ENCODE measurements at places on chromosomes 3 and 15.

GRCh38 chr3:39121621-39122020, 14.1 kb downstream of the TTC21A start:
- no peak for DNase-seq

- DNase-seq = no peak
Observed at GRCh38 chr15:40082195-40082883, 26.3 kb downstream of the BMF start.

GRCh38 chr15:42203891-42204290, 4.2 kb downstream of the VPS39 start:
- no peak for DNase-seq

- DNase-seq = no peak
Observed at GRCh38 chr15:74235962-74236361, at the start of gene CCDC33. Gene CCDC33, plus strand, starts transcription at chr15:74236326. Its CDS starts 394 bp downstream, at chr15:74236720.

GRCh38 chr15:33145447-33145846, 49.1 kb downstream of the FMN1 start:
- no peak for DNase-seq

GRCh38 chr3:30754426-30754825, 140.0 kb downstream of the GADL1 start:
- no peak for DNase-seq

DNA sequence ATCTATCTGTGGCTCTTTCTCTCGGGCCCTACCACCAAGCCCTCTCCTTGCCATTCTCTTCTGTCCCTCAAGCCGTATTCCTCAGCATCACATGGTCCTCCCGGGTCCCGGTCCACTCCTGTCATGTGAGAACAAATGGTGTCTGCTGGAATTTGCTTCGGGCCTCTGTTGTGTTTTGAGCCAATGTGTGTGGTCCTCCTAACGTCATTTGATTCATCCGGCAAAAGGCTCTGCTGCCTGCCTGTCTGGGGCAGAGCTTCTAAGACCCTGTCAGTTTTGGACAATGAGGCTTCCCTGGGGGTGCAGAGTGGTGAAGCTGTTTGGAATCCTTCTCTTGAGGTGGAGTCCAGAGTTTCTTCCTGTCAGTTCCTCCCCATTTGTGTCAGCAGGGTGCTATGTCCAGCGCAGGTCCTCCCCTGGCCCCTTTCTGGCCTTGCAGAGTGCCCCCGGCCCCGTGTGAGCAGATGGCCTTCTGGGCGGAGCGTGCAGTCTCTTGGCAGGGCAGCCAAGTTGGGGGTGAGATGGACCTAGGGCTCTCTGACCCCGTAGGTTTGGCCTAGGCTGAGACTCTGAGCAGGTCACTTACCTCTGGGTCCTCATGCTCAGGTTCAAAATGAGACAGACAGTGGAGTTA, 93.6 kb downstream of the APBA2 start:
- no peak for DNase-seq

GRCh38 chr3:98021830-98022560, 13.1 kb downstream of the GABRR3 start:
- no peak for DNase-seq

GRCh38 chr3:66986406-66986805, 11.7 kb upstream of the KBTBD8 start:
- no peak for DNase-seq

- DNase-seq = no peak
Observed at GRCh38 chr15:99365242-99365641, 114.0 kb downstream of the LRRC28 start.

DNA sequence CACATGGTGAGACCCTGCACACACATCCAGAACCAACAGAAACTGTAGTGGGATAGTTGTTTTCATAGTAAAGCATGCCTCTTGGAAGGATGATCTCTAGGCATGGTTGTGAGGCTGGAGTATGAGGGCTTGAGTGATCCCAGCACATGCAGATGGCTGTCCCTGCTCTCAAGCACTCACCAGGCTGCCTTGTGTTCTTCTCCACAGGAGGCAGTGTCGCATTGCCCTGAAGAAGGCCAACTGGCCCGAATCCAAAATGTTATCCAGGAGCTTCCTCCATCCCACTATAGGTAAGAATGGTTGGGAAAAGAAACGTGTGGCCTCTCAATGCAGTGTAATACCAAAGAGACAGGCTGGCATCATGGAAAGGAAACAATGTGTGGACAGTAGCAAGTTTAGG, 82.7 kb downstream of the TMEM39A start:
- no peak for DNase-seq

DNA sequence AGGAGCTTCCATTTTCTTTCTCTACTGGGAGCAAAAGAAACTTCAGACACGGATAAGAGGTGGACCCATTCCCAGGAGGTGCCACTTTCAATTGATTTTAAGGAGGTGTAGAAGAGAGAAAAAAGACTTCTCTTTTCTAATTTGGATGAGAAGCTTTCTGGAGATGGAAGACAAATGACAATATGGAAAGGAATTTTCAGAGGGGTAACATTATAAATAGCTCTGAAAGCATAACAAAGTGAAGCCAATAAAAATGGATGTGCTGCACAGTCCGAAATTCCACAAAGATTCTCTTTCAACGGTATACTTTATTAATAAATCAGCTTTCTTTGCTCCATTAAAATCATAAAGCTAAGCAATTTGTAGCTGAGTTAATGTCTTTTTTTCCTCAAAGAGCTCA, 607.2 kb upstream of the MDFIC2 start:
- no peak for DNase-seq

- DNase-seq = no peak
Observed at GRCh38 chr3:108036984-108037741, 53.7 kb downstream of the CD47 start.

DNA sequence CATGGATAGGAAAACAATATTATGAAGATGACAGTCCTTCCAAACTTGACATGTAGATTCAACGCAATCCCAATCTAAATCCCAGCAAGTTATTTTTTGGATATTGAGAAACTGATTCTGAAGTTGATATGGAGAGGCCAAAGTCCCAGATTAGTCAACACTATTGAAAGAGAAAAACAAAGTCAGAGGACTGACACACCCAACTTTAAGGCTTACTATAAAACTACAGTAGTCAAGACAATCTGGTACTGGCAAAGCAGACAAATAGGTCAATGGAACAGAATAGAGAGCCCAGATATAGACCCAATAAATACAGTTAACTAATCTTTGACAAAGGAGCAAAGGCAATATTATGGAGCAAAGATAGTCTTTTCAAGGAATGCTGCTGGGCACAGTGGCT, 119.2 kb upstream of the ASB14 start:
- no peak for DNase-seq

GRCh38 chr3:187985647-187986046, 168.3 kb upstream of the LPP start:
- DNase-seq = no peak

- no peak for DNase-seq
Observed at GRCh38 chr3:113183748-113184661, 27.4 kb upstream of the BOC start.

Data from NK-92 treated with Interleukin-12 subunit alpha and Interleukin-12 subunit beta, amount 100 ng/mL, for 24 hours (cell line).